ENCODE measurements at places on chromosomes 16 and 17. TPM values are rescaled to one million over a fixed set of nuclear protein-coding genes. Genes with fewer than 3 reads are reported as not detected.

Gene TSR1
- 67.6 TPM for total RNA-seq

Gene HSD17B1
- total RNA-seq: 1.8 TPM

Gene MSL1
- 48.6 TPM for total RNA-seq

Gene CLEC18B
- 1.3 TPM for total RNA-seq

Gene ZNF597
- 1.3 TPM for total RNA-seq

Gene CFAP119
- 0.66 TPM for total RNA-seq

Gene NLGN2
- total RNA-seq: 16.1 TPM

Gene COPZ2
- total RNA-seq: 56.3 TPM

Gene REXO5
- total RNA-seq: 14.4 TPM

Gene CPHXL2
- total RNA-seq: not detected

Gene OVCA2
- total RNA-seq: 56.9 TPM
